ENCODE measurements at places on chromosomes 3 and 15.

- DNase-seq, result no peak
Observed at GRCh38 chr3:33430571-33430970, 9.6 kb downstream of the UBP1 start.

DNA sequence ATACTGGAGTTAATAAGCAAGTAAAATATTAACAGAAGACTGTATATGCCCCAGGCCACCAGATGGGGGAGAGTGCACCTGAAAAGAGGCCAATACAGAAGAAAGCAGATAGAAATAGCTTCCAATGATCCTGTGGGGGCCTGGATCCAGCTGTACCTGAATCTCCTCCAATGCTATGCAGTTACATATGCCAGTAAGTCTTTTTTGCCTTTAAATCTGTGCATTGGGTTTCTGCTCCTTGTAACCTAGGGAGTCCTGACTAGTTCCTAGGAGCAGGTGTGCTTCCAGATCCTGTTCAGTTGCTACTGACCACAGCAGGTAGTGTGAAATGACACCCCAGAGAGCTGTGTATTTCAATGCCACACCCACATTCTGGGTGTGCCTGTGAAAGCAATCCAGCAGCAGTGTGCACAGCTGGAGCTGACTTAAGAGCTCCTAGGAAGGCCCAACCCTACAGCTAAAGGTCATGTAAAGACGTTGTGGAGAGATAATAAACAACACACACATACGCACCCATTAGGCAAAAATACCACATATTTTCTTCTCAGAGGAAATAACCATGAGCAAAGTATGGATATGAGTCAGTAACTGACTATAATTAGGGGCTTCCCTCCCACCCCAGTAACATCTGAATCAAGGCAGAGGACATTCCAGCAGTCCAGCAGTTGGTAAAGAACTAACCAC is 62.2 kb upstream of the AKAP13 start:
- peak; percentile 20 for DNase-seq

- DNase-seq, result no peak
Observed at GRCh38 chr3:4971838-4972237, 7.4 kb upstream of the BHLHE40 start.

DNA sequence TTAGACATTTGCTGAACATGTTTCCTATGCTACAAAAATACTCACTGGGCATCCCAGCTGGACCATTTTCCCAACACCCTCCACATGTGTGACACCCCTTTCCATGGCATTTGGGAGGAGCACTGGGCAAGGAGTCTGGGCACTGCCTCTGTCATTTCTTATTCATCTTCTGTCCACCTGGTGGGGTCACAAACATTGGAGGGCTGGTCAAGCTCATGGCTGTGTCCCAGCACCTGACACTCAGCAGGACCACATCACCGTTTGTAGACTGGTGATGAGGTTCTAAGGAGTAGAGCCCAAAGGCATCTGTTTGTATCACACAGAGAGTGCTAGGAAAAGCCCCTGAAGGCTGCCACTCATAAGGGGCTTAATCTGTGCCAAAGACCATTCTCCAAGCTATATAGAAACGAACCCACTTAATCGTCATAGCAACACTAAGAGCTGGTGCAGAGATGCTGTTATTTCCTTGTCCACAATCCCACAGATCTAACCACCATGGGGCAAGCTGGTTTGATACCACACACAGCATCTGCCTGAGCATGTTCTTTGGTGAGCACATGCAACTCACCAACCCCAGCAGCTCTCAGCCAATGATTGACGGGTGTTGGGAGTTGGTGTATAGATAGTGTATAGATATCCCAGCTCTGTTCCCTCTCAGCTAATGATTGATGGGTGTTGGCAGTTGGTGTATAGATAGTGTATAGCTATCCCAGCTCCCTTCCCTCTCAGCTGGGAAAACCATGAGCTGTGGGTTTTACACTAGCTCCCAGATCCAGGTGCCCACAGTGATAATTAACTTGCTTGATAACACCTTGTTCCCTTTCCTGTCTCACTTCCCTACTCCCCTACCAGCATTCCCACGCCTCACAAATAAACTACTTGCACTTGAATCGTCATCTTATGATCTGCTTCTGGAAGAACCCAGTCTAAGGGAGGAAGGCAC is 42.7 kb upstream of the ATP2B2 start:
- DNase-seq, result no peak

DNA sequence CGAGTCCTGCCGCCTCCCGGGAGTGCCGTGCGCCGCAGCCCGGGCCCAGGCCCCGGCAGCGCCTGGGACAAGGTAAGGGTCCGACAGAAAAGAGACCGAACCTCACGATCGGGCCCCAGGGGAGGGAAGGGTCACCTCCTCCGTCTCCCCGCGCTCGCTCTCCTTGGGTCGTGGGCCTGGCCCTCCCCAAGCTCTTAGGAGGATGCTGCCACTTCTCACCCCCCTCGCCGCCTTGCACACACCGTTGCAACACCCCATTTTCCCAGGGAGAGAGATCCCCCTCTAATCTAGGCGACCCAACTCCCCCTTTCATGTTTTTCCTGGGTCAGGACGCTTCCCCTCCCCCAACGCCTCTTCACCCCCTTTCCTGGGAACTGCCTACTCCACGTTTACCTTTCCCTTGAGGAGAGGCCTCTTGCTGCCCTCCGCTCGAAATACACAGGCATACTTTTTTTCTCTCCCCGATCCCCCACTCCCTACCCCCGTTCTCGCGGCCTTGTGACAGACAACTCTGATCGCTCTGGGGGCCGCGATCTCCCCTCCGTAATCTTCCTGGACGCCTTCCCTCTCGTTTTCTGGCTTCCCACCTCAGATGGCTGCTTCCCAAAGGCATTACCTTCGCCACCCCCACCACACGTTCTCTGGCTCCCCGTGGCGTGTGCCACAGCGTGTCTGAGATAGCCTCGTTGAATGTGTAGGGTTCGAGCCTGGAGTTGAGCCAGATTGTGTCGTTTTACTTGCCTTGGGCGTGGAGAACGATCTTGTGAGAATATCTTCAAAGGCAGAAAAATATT is 688 bp downstream of the SETD5 start:
- DNase-seq, result peak; percentile 6

GRCh38 chr3:33751336-33751735 is 33.3 kb upstream of the CLASP2 start:
- DNase-seq, result no peak

DNA sequence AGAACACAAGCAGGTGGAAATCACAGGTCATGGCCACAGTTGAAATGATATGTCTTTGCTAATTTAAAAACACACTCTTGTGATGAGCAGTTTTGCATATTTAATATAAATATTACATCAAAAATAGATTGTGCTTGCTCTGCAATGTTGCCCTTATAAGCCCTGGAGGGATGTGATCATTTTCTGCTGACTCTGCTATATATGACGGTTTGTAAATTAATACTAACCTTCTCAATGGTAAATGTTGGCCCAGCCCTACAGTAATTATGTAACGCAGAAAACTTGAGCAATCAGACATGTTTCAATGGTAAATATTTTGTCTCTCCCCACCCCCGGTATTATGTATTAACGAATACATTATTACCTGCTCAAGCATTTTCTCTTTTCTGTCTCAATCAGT is 359.5 kb upstream of the CNTN6 start:
- no peak for DNase-seq

DNA sequence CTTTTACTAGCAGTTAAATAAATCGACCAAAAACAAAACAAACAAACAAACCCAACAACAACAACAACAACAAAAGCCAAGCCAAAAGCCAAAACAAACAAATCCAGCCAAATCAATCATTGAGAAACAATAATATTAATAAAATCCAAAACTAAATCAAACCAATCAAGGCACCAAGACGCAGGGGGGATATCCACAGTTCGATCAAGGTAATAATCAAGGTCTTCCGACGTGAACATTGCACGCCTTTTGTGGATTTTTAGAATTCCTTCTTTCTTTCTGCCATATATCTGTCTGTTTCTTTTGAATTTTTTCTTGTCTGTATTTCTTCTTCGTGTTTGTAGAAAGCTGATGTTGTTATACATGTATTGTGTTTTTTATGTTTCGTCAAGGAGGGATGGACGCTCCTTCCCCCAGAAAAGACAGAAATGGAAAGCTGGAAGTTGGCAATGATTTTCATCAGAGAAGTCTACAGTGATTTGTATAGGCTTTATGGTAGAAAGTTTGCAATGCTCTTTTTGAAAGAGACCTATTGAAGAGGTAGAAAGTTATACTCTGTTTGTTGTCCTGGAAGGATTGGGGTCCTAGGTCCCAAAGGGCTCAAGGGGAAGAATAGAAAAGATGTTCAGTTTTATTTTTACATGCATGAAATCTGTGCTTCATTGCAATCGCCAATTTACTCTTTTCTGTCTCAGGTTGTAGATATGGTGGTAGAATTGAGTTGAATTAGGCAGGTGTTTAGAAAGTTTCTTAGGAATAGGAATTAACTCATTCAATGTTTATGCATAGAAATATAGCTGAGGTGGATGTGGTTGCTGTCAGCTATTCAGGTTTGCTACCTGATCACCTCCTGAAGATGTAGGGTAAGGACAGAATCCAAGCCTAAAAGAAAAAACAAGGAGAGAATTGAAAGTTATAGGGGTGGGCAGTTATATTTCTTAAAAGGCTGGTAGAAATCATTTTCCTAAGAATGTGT is 1.2 kb downstream of the ARPP21 start:
- DNase-seq, result no peak

DNA sequence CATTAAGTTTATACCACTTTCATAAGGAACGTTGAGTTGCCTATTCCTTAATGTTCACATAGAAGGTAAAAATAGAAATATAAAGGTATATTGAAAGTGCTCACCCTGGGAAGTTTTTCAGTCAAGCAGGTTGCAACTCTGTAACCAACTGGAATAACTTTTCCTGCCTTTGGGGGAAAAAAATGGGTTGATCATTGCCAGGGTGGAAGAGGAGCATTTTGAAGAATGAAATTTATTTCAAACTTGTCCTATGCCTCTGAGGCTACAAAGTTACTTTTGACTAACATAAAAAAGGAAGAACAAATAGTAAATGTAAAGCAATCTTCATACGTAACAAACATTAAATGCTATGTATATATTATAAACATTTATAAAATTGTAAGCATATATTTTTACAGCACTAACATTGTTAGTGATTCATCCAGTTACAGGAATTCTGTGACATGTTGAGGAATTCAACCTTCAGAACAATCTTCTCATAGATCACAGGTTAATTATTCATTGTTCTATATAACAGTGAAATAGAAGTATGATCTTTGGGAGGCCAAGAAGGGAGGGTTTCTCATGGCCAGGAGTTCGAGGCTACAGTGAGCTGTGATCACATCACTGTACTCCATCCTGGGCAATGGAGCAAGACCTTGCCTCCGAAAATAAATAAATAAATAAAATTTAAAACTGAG is 13.5 kb downstream of the EFHB start:
- DNase-seq, result no peak

GRCh38 chr15:32716216-32716914 is 1.4 kb upstream of the GREM1 start:
- no peak for DNase-seq

GRCh38 chr3:30135190-30135589 is 471.2 kb upstream of the TGFBR2 start:
- DNase-seq, result no peak

GRCh38 chr3:176262071-176262470 is 935.2 kb downstream of the TBL1XR1 start:
- DNase-seq, result no peak

DNA sequence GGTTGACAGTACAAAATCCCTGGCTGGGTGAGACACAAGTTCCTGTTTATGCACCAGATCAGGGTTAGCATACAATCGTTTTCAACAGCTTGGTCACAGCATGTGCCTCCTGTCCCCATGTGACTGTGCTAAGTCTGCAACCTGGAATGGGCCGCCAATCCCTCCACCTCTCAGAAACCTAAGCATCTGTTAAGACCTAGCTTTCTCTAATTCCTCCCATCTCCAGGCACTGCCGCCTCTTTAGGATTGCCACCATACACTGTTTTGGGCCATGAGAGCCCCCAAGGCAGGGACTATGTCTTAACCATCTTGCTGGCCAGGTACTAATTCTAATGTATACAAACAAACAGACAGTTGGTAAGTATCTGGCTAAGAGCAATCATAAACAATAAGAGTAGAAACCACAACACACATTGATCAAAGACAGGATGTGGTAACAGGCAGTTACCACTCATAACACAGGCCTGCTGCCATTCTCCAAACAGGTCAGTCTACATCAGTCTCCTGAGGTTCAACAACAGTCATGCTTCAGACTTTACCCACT is 25.6 kb downstream of the SEC22C start:
- DNase-seq, result peak; percentile 26

GRCh38 chr3:42020684-42021307 is 58.9 kb upstream of the ULK4 start:
- DNase-seq, result no peak

DNA sequence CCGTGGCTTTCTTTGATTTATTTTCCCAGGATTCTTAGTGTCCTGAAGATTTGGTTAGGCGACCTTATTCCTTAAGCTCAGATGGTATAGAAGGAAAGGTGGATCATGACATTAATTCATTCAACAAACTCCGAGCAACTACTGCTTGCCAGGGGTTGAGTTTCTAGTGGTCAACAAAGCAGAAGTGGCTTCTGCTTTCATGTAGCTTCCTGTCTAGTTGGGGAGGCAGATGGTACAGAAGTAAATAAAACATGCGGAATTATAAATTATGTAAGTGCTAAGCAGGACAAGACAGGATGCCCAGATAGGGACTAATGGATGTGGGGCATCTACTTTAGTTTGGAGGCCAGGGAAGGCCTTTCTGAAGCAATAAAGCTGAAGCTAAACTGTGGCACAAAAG is 15.6 kb downstream of the EEFSEC start:
- DNase-seq, result no peak

Measured in NCI-H510A (cell line).